ENCODE measurements at places on chromosomes 1 and 21.

DNA sequence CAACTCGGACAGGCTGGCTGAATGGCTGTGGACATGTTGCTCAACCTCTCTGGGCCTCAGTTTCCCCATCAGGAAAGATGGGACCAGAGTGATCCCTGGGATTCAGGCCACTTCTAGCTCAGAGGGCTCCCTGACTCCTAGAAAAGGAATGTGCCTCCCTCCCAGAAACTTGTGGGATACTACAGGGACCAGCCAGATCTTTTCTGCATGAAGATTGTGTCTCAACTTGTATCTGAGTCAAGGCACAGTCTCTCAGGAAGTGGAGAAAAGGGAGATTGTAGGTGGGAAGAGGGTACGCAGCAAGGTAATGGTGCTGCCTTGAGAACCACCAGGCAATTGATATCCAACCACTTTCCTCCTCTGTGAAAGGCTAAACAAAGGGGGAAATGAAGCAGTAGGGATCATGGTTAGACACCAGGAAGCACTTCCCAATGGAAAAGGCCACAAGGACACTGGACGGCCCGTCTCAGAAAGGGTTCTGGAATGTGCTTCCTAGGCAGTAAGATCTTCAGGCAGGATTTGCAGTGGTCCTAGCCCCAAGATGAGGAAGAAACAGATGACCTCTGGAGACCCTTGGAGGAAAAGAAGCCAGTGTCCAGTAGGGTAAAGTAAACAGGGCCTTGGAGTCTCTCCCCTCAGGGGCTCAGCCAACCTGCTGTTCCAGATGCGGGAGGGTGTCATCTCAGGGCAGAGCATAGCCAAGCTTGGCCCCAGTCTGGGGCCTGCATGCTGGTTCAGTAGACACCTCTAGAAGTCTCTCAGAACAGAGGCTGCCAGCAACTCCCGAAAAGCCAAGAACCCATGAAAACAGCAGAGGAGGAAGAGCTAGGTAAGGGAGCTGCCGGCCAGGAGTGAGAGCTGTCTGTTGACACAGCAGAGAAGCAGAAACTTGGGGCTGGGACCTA, 16.8 kb downstream of the IFFO2 start:
- DNase-seq = no peak

DNA sequence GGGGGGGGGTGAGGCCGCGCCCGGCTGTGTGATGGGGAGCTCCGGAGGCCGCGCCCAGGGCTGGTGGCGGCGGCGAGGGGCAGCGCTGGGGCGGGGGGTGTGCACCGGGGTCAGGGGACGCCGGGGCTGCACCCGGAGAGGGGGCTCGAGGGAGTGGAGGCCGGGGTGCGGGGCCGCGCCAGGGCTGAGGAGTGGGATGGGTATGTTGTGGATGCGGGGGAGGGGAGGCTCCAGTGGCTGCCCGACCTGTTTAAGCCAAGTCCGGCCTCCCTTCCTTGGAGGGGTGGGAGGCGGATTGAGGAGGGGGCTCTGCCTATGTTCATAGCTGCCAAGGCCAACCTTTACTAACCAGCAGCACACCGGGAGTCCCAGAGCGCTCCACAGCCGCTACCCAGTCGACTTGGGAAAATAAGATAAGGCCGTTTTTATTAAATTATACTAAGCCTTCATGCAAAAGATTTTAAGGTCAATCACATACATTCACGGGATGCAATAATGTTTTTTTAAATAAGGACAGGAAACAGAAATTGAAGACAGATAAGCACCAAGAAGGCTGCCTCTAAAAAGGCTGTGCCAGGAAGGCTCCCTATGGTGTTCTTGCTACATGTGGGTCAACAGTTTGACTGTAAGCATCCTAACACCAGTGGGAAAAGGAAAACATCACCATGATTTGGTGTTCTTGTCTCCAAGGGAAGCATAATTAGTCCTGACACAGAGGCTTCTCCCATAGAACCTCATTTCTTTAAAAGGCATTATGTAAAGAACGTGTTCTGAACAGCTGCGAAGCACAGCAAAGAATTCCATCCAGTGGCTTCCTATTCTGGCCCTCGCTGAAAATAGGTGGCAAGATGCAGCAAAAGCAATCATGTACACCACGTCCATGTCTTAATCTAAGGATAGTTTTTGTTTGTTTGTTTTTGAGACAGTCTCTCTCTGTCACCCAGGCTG, 626 bp upstream of the HLCS start:
- no peak for DNase-seq

DNA sequence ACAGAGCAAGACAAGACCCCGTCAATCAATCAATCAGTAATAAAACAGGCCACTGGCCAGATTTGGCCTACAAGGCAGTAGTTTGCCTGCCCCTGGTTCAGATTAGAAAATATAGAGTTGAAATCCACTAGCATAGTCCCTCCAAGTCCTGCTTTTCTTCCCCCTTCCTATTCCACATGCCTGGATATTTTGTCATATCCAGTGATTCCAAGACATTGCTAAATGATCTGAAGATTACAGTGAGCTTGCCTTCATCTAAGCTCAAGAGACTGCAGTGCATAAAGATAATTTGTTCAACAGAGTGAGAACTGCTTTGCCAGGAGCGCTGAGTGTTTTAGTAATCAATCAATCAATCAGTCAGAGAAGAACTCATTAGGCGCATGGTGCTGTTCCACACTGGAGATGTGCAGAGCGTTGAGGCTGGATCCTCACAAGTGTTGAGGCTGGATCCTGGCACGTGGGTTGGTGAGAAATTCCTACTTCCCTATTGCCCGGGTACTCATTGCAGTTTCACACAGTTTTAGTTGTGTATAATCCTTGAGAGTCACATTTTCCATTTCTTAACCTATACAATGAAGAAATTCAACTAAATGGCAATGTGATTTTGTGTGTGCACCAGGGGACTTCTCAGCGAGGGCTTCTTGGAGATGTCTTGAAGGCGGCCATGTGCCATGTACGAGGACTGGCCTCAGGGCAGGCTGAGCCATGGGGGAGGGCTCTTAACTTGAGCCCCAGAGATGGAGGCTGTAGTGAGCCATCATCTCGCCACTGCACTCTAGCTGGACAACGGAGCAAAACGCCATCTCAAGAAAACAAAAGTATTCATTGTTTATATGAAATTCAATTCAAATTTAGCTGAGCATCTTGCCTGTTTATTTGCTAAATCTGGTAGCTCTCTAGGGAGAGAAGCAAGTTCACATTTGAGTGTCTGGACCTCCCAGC, 76.3 kb downstream of the TOMM20 start:
- DNase-seq = no peak

- DNase-seq = no peak
These were observed 71.7 kb downstream of the APP start for GRCh38 chr21:26098772-26099397.

- DNase-seq = no peak
These were observed 872 bp downstream of the GPBP1L1 start for GRCh38 chr1:45685308-45686014.

GRCh38 chr1:112358798-112359408, 37.1 kb upstream of the CTTNBP2NL start:
- DNase-seq = no peak

DNA sequence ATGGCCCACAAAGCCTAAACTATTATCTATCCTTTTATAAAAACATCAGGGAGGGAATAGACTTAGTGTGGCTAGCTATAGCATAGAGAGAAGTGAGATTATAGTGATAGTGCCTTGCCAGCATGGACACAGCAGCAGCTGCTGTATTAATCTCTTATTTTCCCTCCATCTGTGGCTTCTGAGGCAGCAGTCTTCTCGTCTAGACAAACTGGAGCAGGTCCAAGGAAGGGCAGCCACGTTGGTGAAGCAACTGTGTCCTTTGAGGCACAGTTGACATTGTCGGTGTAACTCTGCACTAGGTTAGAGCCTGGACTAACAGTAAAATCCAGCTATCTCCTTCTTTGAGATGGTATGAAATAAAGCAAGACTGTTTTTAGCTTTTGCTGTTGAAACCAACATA, 131.3 kb downstream of the CACHD1 start:
- DNase-seq = no peak

GRCh38 chr1:178578541-178578940, 65.6 kb downstream of the TEX35 start:
- DNase-seq = no peak

DNA sequence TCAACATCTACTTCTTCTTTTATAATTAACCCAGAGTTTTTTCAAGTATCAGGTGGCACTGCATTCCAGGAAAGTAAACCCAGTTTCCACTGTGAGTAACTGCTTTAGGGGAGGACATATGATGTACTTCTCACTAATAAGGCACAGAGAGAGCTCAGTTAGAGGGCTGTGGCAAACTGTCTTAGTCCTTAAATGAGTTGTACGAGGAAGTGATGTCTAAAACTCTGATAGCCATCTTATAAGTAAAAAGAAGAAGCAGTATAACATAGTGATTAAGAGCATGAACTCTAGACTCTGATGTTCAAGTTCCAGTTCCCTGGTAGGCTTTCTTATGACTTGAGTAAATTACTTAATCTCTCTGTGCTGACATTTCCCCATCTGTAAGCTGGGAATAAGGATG, 58.7 kb upstream of the PTGS2 start:
- DNase-seq = no peak

All from stimulated activated CD8-positive, alpha-beta memory T cell treated with anti-CD3 and anti-CD28 coated beads, Interleukin-7, amount 100 ng/mL, for 1 hour (primary cell).